ENCODE measurements at places on chromosomes 3 and 15. TPM values are rescaled to one million over a fixed set of nuclear protein-coding genes. Genes with fewer than 3 reads are reported as not detected.

BUB1B gene
- total RNA-seq: 10.4 TPM

PLA2G4D gene
- 0.18 TPM for total RNA-seq

TGM5 gene
- not detected for total RNA-seq

SI gene
- total RNA-seq: 56.4 TPM

CPN2 gene
- not detected for total RNA-seq

PRTG gene
- total RNA-seq: 0.59 TPM

STAC gene
- total RNA-seq: 0.78 TPM

SIDT1 gene
- total RNA-seq: 50.8 TPM

GHSR gene
- not detected for total RNA-seq

DNA sequence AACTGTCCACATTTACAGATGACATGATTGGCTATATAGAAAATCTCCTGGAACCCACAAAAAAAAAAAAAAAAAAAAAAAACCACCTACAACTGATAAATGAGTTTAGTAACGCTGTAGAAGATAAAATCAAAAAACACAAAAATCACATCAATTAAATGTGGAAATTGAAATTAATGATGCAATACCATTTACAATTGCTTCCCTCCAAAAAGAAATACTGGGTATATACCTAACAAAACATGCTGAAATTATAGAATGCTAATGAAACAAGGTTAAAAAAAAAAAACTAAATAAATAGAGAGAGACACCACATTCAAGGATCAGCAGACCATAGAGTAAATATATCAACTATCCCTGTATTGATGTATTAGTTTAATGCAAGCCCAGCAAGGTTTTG is 215.7 kb downstream of the ULK4 start:
- no peak for DNase-seq

DNA sequence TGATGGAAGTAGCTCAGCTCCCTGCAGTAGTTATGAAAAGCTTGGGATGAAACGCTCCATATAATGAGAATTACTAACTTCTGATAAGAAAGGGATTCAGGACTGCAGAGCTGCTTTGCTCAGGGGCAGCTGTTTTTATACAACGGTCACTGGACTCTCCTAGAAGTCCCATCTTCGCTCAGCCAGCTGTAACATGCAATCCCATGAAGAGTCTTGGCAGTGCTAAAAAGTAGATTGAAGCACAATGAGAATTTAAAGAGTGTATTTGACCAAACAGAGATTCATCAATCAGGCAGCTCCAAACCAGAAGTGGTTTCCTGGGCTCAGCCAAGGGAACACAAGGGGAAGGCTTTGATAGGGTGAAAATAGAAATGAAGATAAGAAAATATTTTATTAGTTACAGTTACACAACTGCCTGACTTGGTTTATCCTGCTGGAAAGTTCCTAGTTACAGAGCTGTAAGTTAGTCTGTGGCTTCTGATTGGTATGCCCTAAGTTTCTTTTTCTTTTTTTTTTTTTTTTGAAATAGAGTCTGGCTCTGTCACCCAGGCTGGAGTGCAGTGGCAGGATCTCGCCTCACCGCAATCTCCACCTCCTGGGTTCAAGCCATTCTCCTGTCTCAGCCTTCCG is 24.1 kb downstream of the SIDT1 start:
- DNase-seq: no peak

DNA sequence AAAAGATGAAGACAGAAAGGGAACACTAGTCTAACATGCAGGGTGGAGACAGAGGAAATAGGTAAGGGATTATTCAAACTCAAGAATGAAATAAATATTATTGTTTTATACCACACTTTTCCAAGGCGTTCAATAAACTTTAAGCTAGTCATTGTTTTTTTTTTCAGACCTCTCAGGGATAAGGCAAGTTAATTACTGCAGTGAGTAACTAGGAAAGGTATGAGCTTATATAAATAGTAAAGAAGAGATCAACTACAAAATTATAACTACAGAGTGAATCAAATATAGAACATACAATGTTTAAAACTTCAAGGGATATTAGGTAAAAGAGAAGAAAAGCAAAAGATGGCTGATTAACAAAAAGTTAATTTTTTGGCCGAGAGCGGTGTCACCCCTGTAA is 31.5 kb upstream of the XXYLT1 start:
- no peak for DNase-seq

- no peak for DNase-seq
These were observed 34.1 kb upstream of the SFMBT1 start for GRCh38 chr3:53079791-53080555.

DNA sequence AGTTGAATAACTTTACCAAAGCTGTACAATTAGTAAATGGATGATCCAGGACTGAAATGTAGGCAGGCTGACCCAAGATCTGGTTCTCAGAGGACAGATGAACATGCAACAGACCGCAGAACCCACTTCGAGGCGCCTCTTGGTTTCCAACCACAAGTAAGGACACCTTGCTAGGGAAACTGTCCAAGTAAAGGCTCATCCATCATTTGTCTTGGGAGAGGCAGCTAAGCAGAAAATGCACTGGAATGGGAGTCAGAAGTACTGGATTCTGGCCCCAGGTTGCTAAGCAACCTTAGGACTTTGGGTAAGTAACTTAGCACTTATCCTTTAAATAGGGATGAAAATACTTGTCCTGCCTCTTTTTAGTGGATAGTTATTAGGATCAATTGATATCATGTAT is 366.3 kb upstream of the LRRC3B start:
- DNase-seq: no peak

GRCh38 chr3:72279631-72280041 is 494.7 kb upstream of the PROK2 start:
- DNase-seq: no peak

DNA sequence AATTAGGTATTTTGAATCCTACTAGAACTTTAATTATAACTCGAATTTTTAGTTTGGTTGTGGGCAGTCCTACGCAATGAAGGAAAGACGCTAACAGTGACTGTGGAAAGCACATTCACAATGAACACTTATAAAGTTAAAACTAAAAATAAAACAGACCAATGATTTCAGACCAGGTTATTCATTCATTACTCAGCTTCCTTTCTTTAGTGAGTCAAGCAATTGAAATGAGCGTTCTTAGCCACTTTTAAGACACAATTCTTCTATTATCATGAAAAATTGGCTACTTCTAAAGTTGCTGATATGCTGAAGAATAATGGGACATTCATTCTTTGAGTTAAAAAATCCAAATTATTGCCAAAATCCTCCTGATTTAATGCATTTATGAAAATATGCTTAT is 66.0 kb upstream of the CMSS1 start:
- DNase-seq: no peak

DNA sequence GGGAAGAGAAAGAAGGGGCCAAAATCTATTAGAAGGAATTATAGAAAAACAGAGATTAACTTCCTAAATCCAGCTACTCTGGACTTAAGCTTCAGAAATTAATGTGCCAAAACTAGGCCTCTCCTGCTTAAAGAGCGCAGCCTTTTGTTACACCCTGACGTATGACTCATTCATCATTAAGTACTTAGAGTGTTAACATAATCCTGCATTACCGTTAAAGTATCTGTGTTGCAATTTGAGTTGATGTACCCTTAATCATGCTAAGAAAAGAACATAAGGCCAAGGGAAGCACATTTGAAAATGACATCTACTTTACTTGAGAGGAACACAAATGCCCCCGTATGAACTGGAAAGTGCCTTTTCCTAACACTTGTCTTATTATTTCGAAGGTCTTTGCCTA is 7.9 kb downstream of the HTR3D start:
- DNase-seq: no peak

GRCh38 chr3:148605521-148605920 is 92.2 kb upstream of the AGTR1 start:
- DNase-seq: no peak

DNA sequence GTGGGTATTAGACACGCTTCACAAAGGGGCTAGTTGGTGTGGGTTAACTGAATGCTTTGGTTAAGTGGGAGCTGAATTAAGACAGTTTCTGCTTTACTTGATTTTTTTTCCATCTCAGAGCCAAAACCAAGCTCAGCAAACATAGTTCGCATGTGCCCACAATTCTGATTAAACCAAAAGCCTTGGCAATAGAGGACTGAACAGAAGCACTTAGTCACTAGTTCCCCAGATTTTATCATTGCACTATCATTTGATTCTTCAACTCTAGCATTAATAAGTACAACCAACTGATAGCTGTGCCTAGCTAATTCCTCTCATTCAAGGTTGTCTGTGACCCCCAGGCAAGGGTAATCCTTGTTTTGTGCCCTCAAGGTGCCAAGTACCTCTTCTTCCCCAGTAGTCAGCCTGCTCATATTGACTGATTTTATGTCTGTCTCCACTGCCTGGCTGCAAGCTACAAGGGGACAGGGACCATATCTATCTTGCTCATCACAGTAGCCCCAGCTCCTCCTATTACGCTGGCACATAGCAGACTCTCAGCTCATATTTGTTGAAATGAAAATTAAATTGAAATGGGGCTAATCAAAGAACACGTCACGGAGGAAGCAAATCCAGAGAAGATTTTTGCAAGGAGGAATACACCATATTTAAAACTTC is 9.9 kb upstream of the ARHGEF3 start:
- DNase-seq: no peak

DNA sequence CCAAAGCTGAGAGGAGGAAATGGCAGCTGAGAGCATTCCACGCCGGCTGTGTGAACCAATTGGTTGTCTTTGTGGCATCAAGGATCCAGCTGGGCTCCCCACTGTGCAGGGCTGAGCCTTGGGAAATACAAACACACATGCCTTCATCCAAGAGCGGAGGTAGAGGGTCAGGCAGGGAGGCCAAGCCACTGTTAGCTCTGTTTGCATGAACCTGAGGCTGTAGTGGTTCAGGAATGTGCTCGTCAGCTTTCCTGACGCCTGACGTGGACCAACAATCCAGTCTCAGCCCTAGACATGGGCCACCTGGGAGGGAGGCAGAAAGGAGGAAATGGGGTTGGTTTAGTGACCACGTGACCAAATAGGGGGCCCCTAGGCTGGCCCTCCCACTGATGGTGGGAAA is 276.9 kb downstream of the TLE3 start:
- no peak for DNase-seq

GRCh38 chr3:36525115-36525801 is 145.0 kb downstream of the STAC start:
- DNase-seq: no peak

DNA sequence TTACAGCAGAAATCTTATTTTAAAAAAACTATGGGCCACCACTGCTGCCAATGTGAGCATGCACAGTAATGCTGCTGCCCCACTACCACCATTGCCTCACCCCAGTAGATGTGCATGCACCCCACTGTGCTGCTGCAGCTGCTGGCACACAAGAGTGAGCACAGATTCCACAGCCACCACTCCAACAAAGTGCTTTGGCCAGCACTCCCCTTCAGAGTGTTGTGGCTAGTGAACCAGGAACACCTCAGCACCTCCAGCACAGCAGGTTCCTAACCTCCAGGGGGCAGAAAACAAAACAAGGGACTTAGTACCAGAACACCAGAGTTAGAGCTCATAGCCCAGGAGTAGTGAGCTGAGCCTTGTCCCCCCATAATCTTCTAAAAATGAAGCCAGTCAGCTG is 629.6 kb downstream of the PYDC2 start:
- DNase-seq: no peak

GRCh38 chr3:138825336-138825735 is 9.4 kb downstream of the PIK3CB start:
- DNase-seq: no peak

DNA sequence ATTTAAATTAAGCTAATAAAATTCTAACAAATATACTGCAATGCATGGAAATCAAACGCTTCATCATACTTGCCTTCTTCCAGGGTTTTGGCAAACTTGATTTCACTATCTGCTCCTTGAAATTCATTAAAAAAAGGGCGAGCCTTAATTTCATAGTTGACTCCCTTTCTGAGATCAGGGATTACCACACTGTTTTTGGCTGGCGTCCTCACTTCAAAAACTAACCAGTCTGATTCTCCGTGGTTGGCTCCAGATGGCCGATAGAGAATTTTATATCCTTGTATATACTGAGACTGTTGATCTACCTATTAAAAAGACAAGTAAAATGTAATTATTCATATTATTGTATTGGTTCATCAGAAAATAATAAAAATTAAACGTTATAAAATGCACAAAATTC is 1106.8 kb downstream of the ROBO1 start:
- DNase-seq: no peak

- no peak for DNase-seq
These were observed 888.3 kb upstream of the NR2F2 start for GRCh38 chr15:95442107-95442719.

GRCh38 chr3:16841904-16842271 is 42.9 kb upstream of the PLCL2 start:
- DNase-seq: peak; percentile 39

- no peak for DNase-seq
These were observed 34.9 kb upstream of the ATP13A3 start for GRCh38 chr3:194521510-194522260.

DNA sequence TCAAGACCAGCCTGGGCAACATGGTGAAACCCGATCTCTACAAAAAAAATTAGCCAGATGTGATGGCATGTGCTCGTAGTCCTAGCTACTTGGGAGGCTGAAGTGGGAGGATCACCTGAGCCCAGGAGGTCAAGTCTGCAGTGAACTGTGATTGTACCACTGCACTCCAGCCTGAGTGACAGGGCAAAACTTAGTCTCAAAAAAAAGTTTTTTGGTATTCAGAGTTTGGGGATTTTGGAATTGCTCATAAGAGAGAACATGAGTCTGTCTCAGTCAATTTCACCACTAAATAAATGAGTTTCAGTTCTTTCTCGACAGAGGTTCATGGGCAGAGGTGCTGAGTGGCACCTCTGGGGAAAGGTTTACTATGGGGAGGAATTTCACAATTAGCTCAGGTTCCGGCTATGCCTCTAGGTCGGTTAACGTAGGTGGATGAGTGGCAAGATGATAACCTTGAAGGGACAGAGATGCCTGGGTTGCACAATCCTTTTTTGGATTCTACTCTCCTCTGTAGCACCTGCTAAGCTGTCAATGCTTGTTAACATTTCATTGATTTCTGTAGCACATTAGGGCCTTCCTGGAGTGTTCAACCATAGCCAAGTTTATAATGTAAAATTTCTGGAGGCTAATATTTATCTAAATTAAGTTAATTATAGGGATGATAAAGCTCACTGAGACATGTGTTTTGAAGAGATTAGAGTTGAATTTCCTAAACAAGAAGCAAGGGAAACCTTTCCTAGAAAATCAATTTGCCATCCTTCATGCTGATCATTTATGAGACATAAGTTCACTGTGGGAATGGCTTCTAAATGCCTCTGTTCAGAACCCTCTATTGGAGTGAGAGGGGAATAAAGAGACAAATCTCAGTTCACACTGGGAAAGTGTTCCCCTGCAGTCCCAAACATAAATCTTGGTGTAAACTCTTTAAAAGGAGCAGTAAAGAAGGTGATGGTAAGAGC is 37.4 kb upstream of the DCP1A start:
- no peak for DNase-seq

DNA sequence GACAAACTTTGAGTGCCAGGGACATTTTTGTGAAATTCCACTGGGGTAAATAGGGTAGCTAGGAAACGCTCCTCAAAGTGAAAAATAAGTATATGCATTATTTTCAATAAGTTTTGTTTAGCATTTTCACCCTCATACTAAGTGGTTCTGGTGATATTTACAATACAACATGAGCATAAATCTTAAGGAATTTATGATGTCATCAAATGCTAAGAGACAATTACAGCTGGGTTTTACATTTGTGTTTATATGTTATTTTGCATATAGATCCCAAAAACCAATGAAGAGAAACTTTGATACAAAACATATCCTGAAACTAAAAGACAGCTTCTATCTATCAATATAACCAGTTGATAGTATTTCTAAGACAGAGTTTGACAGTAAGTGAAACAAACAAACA is 323.1 kb downstream of the ZBTB20 start:
- no peak for DNase-seq

- DNase-seq: no peak
These were observed 19.0 kb downstream of the ZIC4 start for GRCh38 chr3:147387291-147387884.

Measured in left colon (tissue), 2 donors.